ENCODE measurements at places on chromosomes 2 and 18.
A peak's percentile ranks its signal among the peaks of the same experiment; 100 is the strongest.

DNA sequence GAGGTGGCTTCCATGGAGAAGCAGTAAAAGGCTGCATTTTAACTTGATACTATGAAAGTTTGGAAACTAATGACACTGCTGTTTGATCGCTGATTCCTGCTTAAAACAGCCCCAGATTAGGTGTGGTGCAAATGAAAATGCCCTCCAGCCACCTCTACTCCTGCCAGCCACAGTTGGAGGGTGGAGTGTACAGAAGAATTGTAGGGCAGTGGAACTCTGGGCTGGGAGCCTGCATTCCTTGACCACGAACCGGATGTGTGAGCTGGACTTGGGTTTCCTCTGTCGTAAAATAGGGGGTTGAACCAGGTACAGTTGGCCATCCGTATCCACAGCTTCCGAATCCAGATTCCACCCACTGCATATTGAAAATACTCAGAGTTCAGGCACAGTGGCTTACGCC is 84.6 kb upstream of the RFX8 start:
- no peak for DNase-seq

DNA sequence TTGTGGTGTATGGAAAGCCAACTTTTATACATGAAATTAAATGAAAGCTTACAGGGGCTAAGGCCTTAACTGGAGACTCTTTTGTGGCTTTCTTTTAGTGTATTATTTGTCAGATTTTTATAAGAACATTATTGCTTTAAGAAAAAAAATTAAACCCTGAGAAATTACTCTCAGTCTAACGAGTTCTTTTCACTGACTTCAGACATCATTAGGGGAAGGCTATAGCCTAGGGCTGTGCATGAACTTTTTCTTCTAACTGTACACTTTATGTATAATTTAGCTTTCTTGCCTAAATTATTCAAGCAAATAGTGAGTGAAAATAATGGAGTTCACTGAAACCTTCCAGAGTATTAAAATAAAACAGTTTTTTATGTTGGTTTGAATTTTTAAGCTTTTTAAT is 151.1 kb upstream of the MEIS1 start:
- no peak for DNase-seq

GRCh38 chr18:54713386-54713785 is 114.9 kb upstream of the RAB27B start:
- DNase-seq, result no peak

- no peak for DNase-seq
Measured at GRCh38 chr18:72171596-72171995, 372.5 kb downstream of the CBLN2 start.

DNA sequence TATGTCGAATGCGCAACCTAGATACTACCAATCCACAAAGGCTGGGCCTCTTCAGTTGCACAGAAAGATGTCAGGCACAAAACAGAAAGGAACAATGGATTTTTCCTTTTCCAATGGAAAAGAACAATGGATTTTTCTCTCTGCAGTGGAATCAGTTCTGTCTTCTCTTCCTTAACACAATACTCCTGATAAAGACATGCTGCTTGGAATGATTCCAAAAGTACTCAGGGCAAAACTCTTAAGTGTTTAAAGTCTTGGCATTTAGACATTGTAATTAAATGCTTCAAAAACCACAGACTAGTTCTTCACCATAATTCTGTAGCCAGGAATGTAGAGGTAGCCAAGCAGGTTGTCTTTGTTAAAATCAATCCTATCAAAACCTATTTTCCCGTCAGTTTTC is 46.7 kb upstream of the FLACC1 start:
- DNase-seq, result no peak

GRCh38 chr2:235055891-235056516 is 104.2 kb downstream of the SH3BP4 start:
- DNase-seq, result peak; percentile 24

DNA sequence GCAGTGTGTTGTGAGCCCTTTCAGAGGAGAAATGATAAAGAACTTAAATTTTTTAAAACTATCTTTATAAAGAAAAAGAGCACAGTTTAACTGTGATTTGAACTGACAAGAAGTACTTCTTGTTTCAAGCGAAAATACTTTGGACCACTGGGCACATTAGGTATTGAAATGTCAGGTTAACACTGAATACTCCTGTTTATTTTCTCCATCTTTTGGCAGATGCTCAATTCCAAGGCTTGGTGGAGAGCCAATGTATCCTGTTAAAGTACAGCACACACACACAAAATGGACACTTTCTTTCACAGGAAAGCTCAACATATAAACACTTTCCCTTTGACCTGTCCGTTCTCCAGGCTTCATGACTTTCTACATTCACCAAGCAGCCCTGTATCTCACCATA is 32.6 kb upstream of the SP3 start:
- DNase-seq, result peak; percentile 19

DNA sequence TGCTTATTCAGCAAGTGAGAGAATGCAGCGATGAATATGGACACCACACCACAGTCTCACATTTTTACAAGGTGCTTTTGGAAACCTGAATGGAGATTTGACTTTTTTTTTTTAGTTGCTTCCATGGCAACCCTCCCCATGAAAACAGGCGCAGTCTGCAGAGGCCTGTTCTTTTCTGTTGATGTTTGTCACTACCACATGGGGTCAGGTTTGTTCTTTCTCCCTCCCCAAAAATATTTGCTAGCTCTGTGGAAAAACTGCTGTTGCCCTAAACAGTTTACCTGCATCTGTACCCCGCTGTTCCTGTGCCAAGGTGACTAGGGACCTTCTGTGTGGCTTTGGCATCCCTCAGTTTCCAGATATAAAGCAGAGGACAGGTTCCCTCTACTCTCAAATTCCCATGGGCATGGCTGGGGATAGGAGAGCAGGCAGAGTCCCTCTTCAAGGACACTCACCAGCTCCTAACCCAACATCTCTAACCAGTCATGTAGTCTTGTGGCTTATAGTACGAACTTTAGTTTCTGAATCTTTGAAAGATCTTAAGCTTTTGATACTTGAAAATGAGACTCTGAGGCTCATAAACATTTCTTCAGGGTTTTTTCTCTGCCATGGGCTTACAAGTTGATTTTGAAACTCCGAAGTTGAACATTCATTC is 14.7 kb upstream of the MAPRE2 start:
- peak; percentile 77 for DNase-seq

GRCh38 chr2:152861349-152861942 is 143.0 kb downstream of the ARL6IP6 start:
- DNase-seq, result peak; percentile 3

GRCh38 chr18:56001576-56001975 is 413.6 kb upstream of the TCF4 start:
- DNase-seq, result no peak

DNA sequence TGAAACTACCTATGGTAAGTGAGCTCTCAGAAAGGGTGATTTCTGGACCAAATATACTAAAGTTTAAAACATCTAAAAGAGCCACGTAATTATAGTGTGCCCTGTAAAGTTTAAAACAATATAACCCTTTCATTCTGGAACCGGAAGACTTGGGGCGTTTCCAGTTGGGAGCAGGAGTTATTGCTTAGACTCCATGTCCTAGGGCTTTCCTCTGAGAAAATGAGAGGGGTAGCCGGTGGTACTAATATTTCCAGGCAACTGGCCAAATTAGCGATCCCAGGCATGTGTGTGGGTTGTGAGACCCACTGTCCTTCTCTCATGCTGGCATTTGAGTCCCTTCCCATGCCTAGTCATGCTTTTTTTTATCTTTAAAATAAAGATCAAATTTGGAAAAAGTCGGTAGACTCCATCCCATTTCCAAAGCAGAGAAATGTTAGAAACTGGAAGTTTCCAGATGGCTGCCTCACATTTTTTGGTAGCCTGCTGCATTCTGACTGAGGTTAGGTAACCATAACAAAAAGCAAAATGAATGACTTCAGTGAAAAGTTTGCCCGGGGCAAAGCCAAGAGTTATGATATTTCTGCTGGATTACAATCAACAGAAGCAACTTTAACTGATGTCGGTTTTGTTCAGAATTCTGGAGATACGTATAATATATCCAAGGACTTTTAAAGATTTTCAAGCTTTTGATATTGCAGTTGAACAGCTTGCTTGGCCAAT is 227.4 kb downstream of the SS18 start:
- DNase-seq, result no peak

- DNase-seq, result no peak
Measured at GRCh38 chr2:144730711-144731110, 210.8 kb upstream of the ZEB2 start.

DNA sequence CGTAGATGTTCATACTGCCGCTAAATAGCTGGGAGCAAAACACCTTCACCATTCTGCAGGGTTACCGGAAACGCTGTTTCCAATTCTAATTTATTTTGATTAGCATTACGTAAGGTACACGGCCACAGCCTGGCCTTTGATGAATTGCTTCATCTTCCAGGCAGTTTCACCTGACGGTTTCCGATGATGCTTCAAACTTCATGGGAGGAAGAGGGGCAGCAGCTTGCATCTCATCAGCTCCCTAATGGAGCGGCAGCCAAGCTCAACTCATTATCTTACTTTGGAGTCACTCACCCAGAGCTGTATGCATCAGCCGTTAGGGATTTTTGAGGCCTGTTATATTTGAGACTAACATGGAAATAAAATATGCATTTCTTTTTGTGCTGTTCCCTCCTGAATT is 54.8 kb downstream of the TMEM18 start:
- DNase-seq, result no peak

- DNase-seq, result no peak
Measured at GRCh38 chr2:19932928-19933327, 31.1 kb upstream of the TTC32 start.

GRCh38 chr2:230773039-230773773 is 60.6 kb downstream of the CAB39 start:
- no peak for DNase-seq

GRCh38 chr2:41710944-41711343 is 336.9 kb upstream of the PKDCC start:
- no peak for DNase-seq

GRCh38 chr18:24055009-24055804 is 40.7 kb downstream of the TTC39C start:
- no peak for DNase-seq

DNA sequence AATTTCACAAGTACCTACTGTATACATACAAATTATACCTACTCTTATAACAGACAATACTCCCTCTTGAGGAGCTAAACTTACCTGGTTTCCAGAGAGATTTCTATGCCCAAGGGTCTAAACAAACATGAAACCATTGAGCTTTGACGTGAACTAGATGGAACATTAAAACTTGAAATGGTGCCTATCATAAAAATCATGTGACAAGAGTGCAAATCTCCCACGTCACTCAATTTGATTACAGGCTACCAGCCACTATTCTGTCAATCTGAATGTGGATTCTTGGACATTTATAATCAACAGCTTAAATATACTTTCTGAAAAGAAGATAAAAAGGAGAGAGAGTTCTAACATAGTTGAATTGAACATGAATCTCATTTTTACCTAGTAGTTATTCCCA is 297.1 kb upstream of the SESTD1 start:
- DNase-seq, result no peak

- no peak for DNase-seq
Measured at GRCh38 chr2:225398372-225398771, 1.1 kb upstream of the NYAP2 start.

DNA sequence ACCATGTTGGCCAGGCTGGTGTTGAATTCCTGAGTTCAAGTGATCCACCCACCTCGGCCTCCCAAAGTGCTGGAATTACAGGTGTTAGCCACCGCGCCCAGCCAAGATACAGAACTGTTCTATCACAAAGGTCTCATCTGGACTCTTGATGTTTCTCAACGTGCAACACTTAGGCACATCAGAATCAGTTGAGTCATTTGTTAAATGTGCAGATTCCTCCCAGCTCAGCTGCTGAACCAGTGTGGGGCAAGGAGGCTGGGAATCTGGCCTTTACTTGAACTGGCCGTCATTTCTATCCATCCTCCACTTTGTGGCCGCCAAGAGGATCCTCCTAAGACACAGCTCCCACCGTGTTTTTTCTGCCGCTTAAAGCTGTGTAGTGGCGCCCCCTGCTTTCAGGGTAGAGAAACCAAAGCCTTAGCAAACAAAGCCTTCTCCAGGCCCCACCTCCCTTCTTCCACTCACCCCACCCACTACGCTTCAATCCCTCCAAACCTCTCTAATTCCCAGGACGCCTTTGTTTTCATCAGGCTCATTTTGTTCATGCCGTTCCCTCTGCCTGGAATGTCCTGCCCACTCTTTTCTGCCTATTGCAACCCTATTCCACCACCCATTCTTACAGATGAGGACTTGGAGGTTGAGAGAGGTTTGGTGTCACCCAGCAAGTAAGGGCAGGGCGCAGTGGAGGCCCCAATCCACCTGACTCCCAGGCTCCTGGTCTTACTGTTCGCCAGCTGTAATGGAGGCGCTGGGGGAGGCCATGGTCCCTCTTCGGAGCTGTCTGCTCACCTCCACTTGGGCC is 776 bp upstream of the SPEG start:
- DNase-seq, result peak; percentile 37

DNA sequence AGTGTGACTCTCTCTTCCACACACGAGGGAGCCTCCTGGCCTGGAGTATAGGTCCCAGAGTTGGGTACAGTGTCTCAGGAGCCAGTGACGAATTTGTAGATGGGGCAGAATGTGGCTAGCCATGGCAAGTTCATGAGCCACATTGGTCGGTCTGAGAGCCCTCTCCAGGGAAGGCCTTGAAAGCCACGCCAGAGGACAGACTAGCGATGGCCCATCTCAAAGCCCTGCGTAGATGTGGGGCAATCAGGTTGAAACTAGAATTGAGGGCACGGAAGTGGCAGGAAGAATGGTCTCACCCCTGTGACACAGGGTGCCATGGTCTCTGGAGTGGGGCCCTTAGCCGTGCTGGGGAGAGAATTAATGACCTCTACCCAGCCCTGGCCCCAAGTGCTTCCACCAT is 106.2 kb downstream of the TSHZ1 start:
- no peak for DNase-seq

GRCh38 chr18:42675810-42676209 is 439.7 kb downstream of the RIT2 start:
- DNase-seq, result no peak

GRCh38 chr18:70028084-70028483 is 80.4 kb upstream of the CD226 start:
- DNase-seq, result no peak

- DNase-seq, result no peak
Measured at GRCh38 chr2:9656270-9656766, 25.5 kb upstream of the YWHAQ start.

DNA sequence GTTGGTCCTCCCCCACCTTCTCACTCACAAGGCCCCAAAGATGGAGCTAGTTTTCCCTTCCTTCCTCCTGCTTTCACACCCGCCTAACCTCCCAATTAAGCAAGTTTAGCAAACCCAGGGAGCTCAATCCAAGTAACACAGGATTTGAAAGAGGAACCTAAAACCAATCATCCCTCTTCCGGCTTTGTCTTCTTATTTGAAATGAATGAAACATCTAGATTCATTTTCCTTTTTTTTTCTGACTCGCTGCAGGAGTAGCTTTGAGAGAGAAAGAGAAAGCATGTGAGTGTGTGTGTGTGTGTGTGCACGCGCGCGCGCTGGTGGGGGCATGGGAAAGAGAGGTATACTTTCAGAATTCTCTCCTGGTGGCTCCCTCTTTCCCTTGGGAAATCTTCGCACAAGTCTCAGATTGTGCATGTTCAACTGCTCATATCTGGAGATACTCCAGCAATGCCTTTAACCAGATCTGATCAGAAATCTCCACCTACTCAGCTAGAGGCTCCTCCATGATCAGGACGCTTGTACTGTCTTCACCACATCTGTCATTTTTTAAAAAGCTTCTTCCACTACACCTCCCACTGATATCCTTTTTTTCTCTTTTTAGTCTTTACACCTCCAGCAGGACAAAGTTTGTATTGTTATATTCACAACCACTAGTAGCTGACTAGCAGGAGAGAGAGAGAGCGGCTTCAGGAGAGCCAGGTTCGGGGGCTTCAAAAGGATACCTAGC is 1.7 kb downstream of the SLC8A1 start:
- DNase-seq, result peak; percentile 23

- DNase-seq, result no peak
Measured at GRCh38 chr2:181399027-181399426, 58.2 kb upstream of the ITGA4 start.
